ENCODE measurements at places on chromosomes 2 and 18. TPM values are rescaled to one million over a fixed set of nuclear protein-coding genes. Genes with fewer than 3 reads are reported as not detected.

Gene COL3A1
- total RNA-seq: 0.07 TPM

Gene SLC9A4
- not detected for total RNA-seq

Gene OSBPL1A
- 1.5 TPM for total RNA-seq

Gene NEDD4L
- 3.0 TPM for total RNA-seq

Gene TCF7L1
- total RNA-seq: not detected

DNA sequence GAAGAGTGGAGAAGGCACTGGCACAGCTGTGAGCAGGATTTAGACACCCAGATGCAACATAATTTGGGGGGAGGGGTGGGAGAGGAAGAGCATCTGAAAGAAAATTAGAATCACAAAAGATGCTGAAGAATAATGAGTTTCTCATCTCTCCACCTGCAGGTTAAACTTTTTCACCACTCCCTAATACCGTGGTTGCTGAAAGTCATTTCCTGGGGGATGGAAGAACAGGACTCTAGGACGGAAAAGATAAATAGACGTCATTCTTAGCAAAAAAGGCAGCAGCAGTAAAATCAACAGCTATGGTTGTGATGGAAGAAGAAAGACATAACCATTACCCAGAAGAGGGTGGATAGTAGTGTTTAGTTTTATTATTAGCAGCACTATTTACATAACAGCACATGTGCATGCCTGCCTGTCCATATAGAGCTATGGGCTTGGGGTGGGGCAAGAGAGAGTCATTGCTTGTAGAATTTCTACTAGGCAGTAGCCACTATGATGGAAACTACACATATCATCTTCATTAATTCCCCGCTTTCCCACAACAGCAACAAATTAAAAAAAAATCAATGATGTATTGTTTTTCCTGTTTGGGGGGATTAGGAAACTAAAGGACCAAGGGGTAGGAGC lies 212.2 kb downstream of the TRIB2 start:
- H3K4me1 ChIP-seq: no peaks in the 10 kb centered on the region
- no peaks in the 10 kb centered on the region for H3K36me3 ChIP-seq
- DNase-seq: no peak
- no peak overlapping the region for H3K4me3 ChIP-seq
- no peaks in the 10 kb centered on the region for H3K27me3 ChIP-seq
- no peak overlapping the region for H3K27ac ChIP-seq

DNA sequence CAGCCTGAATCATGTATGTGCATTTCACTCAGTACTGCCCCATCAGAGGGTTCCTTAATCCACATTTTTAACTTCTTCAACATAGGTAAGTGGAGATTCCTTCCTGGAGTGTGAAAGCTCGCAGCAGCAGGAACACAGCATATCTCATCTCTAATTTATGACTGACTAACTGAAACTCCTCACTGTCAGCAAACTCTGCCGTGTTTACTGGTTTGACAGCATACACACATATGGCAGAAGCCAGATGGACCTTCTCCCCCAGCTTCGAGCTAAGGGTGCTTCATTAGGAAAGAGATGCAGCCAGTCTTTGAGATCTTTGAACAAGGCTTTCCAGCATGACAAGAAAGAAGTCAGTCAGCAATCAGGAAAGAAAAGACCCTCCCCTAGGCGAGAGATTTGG lies 200.3 kb upstream of the ACVR2A start:
- no peak overlapping the region for H3K27ac ChIP-seq
- DNase-seq: no peak
- no peaks in the 10 kb centered on the region for H3K36me3 ChIP-seq
- H3K27me3 ChIP-seq: no peaks in the 10 kb centered on the region
- no peaks in the 10 kb centered on the region for H3K4me1 ChIP-seq

DNA sequence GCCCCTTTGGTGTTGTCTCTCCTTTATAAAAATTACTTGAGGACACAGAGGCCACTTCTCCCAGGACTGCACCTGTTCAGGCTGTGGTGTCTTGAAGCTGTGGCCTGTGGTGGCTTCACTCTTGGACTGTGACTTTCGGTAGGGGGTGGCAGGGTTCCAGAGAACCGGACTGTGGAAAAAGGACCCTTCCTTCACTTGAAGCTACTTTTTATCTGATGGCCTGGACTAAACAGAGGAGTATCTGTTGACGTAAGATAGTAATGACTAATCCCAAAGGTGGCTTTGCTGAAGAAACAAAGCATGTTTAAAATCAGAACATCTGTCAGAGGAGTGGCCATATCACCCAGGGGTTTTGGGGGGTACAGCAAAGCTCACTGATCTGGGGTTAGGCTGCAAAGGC lies 60.8 kb downstream of the CENPO start:
- no peaks in the 10 kb centered on the region for H3K4me1 ChIP-seq
- H3K36me3 ChIP-seq: no peaks in the 10 kb centered on the region
- DNase-seq: no peak
- H3K27ac ChIP-seq: no peak overlapping the region

DNA sequence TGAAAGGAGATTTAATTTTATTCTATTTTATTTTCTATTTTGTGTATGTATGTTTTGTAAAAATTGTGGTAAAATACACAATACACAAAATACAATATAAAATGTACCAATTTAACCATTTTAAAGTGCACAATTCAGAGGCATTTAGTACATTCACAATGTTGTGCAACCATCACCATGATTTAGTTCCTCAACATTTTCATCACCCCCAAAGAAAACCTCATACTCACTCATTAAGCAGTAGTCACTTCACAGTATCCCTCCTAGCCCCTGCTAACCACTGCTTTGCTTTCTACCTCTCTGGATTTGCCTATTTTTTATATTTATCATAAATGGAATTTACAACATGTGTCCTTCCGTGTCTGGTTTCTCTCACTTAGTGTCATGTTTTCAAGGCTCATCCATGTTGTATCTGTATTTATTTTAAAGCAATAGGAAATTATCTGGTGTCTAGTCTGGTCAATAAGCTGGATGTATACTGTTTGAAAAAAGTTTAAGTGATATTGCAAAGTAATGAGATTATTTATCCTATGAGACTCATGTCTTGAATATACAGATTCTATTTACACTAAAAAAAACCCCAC lies 77.9 kb upstream of the GLS start:
- DNase-seq: no peak
- H3K36me3 ChIP-seq: no peaks in the 10 kb centered on the region
- no peak overlapping the region for H3K27ac ChIP-seq
- H3K4me1 ChIP-seq: no peaks in the 10 kb centered on the region
- no peak overlapping the region for H3K4me3 ChIP-seq

DNA sequence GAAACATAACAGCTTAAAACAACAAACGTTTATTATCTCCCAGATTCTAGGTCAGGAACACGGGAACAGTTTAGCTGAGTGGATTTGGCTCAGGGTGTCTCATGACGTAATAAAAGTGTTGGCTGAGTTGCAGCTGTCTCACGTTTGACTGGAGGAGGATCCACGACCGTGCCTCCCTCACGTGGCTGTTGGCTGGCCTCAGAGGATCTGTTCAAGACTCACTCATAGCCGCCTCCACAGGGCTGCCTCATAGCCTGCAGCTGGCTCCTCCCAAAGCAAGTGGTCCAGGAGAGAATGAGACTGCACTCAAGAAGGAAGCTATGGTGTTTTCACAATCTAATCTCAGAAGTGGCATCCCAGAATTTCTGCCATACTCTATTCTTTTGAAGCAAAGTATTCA lies 167.1 kb downstream of the RPRM start:
- no peaks in the 10 kb centered on the region for H3K4me1 ChIP-seq
- no peak for DNase-seq
- H3K36me3 ChIP-seq: no peaks in the 10 kb centered on the region
- H3K27ac ChIP-seq: no peak overlapping the region
- no peak overlapping the region for H3K4me3 ChIP-seq
- H3K27me3 ChIP-seq: no peaks in the 10 kb centered on the region

DNA sequence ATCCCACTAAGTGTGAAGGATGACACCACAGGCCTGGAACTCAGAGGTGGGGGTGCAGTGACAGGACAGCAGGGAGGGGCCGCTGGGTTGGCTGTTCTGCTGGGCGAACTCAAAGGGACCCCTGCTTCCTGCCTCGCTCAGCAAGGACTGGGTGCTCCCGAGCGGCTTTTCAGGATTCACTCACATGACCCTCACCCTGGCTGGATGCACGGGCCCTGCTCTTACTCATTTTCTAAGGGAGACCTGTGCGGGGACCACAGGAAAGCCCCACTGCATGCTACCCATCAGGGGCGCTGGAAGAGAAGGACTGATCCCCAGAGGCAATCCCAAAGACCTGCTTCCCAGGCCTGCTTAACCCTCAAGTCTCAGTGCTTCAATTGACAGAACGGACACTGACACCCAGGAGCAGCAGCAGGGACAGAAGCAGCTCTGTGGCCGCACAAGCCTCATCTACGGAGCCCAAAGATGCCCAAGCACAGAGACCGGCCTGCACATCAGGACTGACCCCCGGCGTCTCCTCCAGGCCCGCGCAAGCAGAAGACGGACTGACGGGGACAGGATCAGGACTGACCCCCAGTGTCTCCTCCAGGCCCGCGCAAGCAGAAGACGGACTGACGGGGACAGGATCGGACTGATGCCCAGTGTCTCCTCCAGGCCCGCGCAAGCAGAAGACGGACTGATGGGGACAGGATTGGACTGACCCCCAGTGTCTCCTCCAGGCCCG lies 29.6 kb downstream of the THAP4 start:
- no peak for DNase-seq
- H3K4me3 ChIP-seq: no peak overlapping the region
- no peaks in the 10 kb centered on the region for H3K27me3 ChIP-seq
- H3K4me1 ChIP-seq: peaks cover 18% of the 10 kb centered on the region

GRCh38 chr2:223768179-223768578 lies 69.2 kb downstream of the AP1S3 start:
- DNase-seq: no peak
- no peaks in the 10 kb centered on the region for H3K4me1 ChIP-seq
- H3K36me3 ChIP-seq: no peaks in the 10 kb centered on the region
- H3K27me3 ChIP-seq: no peaks in the 10 kb centered on the region
- H3K4me3 ChIP-seq: no peak overlapping the region

GRCh38 chr2:96470636-96471035 lies 34.5 kb downstream of the NEURL3 start:
- no peaks in the 10 kb centered on the region for H3K36me3 ChIP-seq
- DNase-seq: peak; percentile 53
- no peak overlapping the region for H3K4me3 ChIP-seq
- H3K27ac ChIP-seq: no peak overlapping the region

DNA sequence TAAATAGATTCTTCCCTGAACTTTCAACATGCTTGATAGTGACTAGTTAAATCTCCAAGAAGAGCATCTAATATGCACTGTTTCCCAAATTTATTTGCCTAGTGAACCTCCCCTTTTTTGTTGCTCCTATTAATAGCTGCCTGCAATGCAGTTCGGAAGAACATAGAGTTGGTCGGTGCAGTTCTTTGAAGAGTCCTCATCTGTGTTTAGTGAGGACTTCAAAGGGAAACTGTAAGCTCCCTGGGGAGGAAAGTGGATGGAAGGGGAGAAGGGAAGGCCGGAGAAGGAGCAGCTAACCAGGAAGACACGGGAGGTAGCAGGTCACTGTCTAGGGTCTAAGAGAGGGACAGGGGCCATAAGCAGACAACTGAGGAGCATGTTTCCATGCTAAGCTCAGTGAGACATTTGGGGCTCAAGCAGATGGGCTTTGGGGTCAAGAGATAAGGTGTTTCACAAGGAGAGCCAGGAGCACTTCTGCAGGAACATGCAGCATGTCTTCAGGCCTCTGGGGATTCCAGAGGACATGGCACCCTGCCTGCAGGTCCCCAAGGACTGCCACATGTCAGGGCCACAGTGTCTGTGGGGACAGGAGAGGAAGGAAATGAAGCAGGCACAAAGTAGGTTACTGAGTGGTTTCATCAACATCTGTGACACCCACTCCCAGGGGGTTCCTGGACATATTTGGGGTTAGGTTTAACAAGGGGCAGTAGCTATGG lies 48.7 kb upstream of the ANXA4 start:
- H3K4me1 ChIP-seq: peaks cover 88% of the 10 kb centered on the region
- H3K4me3 ChIP-seq: peak overlapping the region; percentile 42
- H3K36me3 ChIP-seq: no peaks in the 10 kb centered on the region
- H3K27me3 ChIP-seq: no peaks in the 10 kb centered on the region

GRCh38 chr2:5479265-5479928 lies 212.8 kb upstream of the SOX11 start:
- H3K4me3 ChIP-seq: no peak overlapping the region
- no peaks in the 10 kb centered on the region for H3K27me3 ChIP-seq

DNA sequence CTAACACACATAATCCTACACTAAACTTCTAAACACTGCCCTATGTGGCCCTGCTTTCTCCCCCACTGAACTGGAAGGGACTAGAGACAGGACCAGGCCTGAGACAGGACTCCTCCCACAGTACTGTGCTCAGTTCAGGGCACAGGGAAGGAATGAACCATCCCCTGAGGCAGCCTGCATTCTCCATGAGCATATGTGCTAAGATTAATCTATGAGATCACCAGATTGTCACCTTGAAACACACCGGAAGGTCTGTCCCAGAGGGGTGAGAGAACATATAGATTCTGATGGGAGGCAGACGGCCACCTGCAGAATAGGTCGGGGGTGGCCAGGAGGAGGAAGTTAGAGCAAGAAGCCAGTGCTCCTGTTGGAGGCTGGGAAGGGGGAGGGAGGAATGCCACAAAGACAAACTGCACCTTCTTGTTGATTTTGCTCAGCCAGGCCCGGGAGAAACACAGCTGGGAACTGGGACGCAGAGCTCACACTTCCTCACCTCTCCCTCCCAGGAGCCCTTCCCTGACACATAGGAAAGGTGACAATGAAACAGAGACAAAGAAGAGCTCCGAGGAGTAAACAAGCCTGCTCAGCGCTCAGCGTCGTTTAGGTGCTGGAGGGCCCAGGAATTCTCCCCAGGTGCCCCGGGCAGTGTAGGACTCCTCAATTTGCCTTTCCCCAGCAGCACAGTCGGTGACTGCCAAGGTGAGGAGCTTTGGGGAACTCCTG lies 52.1 kb downstream of the ZBTB7C start:
- H3K4me1 ChIP-seq: no peaks in the 10 kb centered on the region
- H3K4me3 ChIP-seq: no peak overlapping the region
- no peaks in the 10 kb centered on the region for H3K27me3 ChIP-seq
- DNase-seq: no peak
- H3K27ac ChIP-seq: no peak overlapping the region

DNA sequence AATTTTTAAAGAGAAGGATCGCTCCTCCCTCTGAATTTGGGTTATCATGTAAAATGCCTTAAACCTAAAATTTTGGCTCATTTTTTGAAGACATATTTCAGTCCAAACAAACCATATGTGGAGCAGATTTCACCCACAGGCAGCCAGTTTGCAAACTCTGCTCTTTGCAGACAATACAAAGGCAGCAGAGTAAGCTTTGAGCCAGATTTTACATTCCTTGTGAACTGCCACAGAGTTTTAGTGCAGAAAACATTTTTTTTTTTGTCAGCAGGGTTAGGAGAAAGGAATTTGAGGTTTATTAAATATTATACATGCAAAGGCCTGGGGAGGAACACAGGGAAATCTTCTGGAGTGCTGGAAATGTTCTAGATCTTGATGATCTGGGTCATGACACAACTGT lies 171.9 kb upstream of the FN1 start:
- H3K4me3 ChIP-seq: no peak overlapping the region
- H3K27me3 ChIP-seq: no peaks in the 10 kb centered on the region
- H3K36me3 ChIP-seq: no peaks in the 10 kb centered on the region
- no peaks in the 10 kb centered on the region for H3K4me1 ChIP-seq

- H3K4me3 ChIP-seq: no peak overlapping the region
- DNase-seq: no peak
Observed at GRCh38 chr2:1460851-1461418, 47.7 kb downstream of the TPO start.

Measured in CD8-positive, alpha-beta memory T cell (primary cell).